ENCODE measurements at places on chromosomes 1 and 21. TPM values are rescaled to one million over a fixed set of nuclear protein-coding genes. Genes with fewer than 3 reads are reported as not detected.

DNA sequence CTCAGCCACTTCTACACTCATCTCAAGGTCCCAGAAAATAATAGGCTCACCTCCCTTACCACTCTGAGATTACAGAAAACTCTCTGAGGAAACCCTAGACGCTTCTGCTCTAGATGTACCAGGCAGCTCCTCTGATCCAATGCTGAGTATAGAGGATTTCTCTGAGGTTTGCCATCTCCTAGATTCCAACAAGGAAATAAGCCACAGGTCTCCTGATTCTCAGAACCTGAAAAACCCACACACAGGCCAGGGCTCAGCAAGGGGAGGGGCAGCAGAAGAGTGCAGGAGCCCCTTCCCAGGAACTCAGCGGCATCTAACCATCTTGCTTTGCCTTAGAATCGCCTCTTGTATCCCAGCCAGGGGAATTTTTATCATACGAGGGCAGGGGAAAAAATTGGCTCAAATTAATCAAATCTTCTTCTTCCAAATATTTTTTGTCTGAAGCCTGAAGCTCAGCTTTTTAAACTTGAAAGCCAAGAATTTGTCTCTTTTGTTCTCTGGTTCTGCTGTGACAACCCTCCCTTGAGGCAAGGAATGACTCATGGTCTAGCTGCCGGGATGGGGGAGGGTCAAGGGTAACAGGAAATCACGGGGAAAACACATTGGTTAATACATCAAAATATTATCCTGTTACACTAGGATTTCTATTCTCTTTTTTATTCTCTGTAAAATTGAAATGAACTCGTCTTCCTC is 30.8 kb downstream of the GORAB start:
- DNase-seq: peak; percentile 93

DNA sequence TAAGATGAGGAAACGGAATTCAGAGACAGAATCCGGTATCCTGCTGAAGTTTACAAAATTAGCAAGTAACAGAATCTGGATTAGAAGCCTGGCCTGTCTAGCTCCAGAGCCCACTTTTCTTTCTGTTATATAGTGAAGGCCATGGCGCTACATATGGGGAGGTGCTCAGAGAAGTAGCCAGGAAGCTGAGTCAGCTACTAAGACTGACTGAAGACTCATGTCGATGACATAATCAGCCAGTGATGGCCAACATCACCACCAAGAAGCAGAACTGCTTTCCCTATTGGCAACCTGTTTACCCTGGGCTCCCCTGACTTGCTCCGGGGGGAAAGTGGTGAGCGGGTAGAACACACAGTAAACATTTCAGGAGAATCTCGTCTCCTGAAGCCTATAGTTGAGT is 18.8 kb downstream of the LRRC52 start:
- DNase-seq: no peak

MTF1 gene
- 18.9 TPM for total RNA-seq

DNA sequence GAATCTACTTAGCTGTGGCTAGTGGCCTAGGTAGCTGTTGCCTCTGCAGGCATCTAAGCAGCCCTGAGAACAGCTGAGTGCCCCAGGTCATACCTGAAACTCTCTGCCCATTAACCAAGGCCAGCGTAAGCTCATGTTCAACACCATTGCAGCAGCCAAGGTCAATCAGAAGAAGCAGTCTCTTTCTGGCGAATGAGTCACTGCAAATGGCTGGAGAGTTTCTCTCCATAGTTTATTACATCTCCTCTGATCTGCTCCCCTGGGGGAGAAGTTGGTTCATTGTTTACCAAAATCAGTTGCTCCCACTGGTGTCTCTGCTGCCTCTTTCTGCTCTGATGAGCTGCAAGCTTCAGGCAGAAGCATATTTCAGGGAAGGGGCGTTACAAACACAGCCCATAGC is 6.9 kb upstream of the BCL9 start:
- DNase-seq: no peak

- DNase-seq: no peak
Measured at GRCh38 chr1:244768186-244768585, 67.3 kb upstream of the COX20 start.

- DNase-seq: no peak
Measured at GRCh38 chr1:184385865-184386311, 941 bp upstream of the C1orf21 start.

- DNase-seq: no peak
Measured at GRCh38 chr21:42118901-42119300, 47.8 kb downstream of the UMODL1 start.

DNA sequence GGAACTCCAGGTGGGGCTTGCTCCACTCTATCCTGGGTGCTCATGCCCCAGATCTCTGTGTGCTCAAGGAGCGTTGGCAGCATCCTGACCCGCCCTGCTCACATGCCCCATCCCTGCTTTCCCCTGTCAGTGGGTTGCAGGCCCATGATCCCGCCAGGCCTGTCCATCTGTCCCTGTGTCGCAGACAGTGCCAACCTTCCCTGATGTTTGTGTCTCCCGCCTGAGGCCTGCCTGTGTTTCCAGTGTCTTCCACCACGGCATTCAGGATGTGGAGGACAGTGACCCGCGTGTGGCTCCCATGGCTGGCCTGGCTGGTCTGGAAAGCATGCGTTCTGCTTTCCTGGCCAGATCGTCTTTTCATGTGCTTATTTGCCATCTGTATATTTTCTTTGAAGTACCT is 82.9 kb downstream of the PCBP3 start:
- no peak for DNase-seq

GRCh38 chr1:29708796-29709703 is 472.7 kb downstream of the PTPRU start:
- DNase-seq: no peak

Data from endothelial cell of umbilical vein (primary cell).